Muscle of arm (tissue), 14 donors: ENCODE measurements at places on chromosomes 2 and 18. TPM values are rescaled to one million over a fixed set of nuclear protein-coding genes. Genes with fewer than 3 reads are reported as not detected.

- no peak for DNase-seq
Measured at GRCh38 chr2:102780467-102780866, 18.6 kb downstream of the TMEM182 start.

GRCh38 chr2:108074946-108075345 is 88.6 kb downstream of the SLC5A7 start:
- DNase-seq: no peak

GRCh38 chr2:18077704-18078103 is 199.2 kb downstream of the KCNS3 start:
- DNase-seq: no peak

DNA sequence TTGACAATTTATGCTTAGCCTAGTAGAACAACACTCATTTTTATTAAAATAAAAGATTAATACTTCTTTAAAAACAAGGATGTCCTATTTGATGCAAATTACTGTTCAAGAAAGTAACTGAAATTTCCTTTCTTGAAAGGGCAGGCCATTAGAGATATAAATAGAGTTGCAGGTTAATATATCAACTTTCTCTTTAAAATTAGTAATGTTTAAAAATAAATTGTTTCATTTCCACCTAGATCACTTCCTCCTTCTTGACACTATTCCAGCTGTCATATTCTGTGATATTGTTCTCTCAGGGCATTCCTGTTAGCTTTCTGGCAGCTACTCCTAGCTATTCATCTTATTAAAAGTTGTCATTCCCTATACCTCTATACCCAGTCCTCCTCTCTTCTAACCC is 357.9 kb upstream of the NRP2 start:
- DNase-seq: no peak

DNA sequence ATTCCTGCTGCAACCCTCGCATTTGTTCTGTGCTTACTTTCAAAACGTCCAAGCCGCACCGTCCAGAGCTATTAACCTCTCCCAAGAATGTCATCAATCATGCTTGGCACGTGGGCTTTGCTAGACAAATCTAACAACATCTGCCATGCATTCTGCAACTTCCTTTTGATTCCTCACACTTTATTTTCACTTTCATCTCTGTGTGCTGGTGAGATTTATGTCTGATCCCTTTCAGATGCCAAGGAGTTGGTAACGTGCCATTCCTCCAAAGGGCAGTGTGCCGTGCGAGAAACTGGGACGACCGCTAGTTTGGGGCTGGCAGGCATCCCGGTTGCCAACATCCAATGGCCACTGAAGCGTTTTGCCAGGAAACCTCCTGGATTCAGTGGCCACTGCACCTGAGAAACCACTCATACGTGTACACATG is 230.0 kb upstream of the PARD3B start:
- DNase-seq: no peak

GRCh38 chr18:29154196-29154757 is 977.3 kb upstream of the CDH2 start:
- DNase-seq: no peak

DNA sequence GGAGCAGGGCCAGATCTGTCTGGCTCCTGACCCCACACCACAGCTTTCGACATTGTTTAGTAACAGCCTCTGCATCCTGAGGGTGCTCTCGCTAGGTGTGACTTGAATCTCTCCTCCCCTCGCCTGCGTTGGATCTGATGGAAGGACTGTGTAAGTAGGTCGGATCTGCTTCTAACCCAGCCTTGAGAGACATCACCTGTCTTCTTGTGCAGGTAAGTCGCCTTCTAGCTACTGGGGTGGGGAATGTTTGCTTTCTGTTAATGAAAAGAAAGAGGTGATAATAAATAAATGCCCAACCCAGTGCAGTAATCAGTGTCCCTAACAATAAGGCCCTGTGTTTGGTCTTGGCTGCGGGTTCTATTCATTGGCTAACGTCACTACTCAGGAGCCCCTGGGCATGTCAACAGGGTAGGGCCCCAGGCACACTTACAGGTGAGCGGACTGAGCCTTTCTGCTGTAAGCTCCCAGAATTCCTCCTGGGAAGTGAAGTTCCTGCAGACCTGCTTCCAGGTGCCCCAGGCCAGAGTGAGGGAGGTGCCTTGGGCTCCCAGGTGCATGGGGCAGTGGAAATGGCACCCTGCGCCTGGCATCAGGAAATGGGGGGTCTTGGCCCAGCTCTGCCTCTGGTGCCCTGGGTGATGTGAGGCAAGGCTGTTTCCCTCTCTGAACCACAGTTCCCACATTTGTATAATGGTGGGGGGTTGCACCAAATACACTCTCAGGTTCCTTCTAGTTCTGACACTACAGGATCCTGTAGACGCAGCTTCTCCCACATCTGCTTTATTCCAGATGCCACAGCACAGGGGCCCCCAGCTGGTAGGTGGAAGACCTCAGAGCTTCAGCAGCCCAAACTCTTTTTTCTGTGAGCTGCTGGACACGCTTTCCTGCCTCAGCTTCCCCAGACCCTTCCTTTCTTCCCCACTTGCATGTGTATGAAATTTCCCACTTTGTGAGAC is 11.2 kb upstream of the FOSL2 start:
- no peak for DNase-seq

GRCh38 chr2:197828464-197829135 is 24.2 kb downstream of the PLCL1 start:
- no peak for DNase-seq

- peak; percentile 28 for DNase-seq
Measured at GRCh38 chr2:234825616-234826015, 126.2 kb upstream of the SH3BP4 start.

DNA sequence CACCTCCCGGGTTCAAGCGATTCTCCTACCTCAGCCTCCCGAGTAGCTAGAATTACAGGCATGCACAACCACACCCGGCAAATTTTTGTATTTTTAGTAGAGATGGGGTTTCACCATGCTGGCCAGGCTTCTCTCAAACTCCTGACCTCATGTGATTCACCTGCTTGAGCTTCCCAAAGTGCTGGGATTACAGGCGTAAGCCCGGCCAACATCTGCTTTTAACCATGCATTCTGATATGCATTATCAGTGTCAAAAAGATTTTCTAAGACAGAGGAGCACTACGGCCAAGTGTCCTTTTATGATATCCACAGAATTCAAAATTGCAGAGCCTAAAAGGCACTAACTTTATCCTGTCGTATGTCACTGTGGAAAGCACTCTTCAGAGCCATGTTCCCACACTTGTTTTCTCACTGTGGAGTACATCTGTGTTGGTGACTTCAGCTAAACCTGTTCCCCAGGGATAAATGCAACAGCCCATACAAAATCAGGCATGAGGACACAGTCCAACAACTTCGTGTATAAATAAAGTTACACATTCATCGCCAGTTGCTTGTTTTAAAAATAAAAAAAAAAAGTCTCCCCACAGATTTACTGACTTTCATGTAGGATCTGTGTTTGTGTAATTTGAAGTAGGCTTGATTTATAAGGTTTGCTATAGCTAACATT is 56.4 kb downstream of the STK25 start:
- DNase-seq: no peak

GRCh38 chr2:76642129-76642528 is 880.0 kb downstream of the LRRTM4 start:
- DNase-seq: no peak

GRCh38 chr2:148238561-148238960 is 217.7 kb downstream of the MBD5 start:
- peak; percentile 14 for DNase-seq

GRCh38 chr18:66872277-66872676 is 268.4 kb upstream of the CDH19 start:
- peak; percentile 8 for DNase-seq

- DNase-seq: no peak
Measured at GRCh38 chr2:70658476-70658875, 104.8 kb upstream of the TGFA start.

DNA sequence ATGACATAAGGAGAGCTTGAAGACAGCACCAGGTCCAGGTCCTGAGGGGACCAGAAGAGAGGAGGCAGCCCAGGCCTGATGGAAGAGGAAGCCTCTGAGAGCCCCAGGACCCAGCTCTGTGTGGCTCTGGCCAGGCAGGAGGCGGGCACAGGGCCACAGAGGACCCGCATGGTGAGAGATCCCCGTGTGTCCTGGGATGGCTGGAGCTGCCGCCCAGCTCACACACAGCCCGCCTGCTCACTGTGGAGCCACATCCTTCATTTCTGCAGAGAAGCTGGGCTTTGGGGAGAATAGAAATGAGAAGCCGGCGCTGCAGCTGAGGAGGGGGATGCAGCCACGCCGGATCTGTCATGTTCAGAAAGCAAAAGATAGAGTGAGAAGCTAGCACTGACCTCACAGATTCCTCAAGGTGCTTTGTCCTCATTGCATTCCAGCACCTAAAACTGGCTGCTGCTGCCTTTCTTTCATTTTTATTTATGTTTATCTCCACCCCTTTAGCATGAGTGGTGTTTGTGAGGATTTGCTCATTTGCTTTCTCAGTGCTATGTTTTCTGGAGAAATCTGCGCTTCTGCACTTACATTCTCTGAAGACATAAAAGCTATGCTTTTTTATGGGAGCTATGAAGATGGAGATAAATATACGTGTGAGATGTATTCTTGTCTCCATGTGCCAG is 307.6 kb upstream of the MYT1L start:
- DNase-seq: no peak

DNA sequence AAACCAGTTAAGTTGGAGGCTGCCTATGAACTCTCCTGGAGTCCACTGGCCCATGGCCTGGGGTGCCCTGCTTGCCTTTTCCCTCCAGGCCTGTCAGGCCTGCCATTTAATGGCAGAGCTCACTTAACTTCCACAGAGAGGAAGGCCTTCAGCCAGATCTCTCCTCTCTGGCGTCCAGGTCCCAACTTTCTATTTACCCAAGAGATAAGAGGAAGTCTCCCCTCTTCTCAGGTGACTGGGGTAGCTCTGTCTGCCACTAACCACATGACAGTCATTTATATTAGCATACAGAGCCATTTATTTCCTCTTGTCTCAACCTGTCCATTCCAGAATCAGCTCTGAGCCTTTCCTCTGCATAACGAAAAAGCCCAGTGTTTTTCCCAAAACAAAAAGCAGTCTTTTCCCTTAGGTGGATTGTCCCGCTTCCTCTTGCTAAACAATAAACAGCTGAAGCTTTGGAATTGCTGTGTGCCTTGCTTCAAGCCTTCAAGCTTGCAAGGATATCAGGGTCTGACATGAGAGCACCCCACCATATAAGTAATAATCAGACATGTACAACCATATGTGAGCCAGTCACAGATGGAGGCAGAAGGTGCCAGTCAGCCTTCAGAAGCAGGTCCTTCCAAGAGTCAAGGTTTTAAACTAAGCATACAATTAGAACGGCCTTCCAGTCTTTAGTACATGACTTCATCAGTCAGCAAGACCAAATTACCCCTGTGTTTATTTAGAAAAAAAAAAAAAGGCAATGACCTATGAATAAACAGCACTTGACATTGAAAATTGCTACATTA is 71.2 kb upstream of the STPG4 start:
- DNase-seq: no peak

DNA sequence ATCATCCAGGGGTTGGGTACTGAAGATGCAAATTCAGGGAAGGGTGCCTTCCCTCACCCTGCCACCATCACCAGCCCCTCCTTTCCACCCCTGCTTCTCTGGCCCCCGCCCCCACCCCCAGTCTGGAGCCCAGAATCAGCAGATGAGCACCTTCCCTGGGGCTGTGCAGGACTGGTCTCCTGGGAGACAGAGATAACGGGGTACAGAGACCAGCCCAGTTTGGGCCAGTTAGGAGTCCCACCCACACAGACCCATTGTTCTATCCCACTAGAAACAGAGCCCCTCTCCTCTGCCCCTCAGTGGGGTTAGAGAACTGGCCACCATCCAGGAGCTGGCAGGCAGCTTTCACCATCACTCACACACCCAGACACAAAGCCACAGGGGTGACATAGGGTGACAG is 4.5 kb upstream of the CRYBA2 start:
- DNase-seq: no peak

- DNase-seq: no peak
Measured at GRCh38 chr2:45469314-45470099, 141.6 kb downstream of the SRBD1 start.

DNA sequence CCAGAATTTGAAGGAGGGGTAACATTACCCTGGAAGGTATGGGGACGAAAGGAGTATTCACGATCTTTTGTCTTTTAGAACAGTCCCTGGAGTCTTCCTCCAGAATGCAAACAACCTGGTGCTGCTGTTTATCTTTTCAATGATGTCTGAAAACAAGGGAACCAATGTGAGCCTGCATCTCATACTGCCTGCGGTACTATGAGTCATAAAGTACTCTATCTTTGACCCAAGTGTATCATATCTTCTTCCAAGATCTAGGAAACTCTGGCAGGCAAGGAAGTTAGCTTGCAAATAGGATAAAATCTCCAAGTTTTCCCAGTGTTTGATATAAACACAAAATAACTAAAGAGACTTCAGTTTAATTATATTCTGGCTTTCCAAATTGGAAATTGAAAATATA is 968.5 kb downstream of the LRP1B start:
- DNase-seq: no peak

DNA sequence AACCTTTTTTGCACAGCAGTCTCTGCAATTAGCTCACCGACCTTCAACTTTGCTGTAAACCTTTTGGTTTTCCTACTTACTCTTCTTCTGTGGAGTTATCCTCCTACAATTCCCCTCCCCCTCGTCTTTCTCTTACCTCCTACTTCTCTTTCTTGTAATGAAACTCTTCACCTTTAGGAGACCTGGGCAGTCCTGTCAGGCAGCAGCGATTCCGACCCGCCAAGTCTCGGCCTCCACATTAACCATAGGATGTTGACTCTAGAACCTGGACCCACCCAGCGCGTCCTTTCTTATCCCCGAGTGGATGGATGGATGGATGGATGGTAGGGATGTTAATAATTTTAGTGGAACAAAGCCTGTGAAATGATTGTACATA is 8.3 kb downstream of the TBR1 start:
- DNase-seq: no peak

GRCh38 chr18:42163321-42163720 is 208.3 kb downstream of the PIK3C3 start:
- DNase-seq: no peak

DNA sequence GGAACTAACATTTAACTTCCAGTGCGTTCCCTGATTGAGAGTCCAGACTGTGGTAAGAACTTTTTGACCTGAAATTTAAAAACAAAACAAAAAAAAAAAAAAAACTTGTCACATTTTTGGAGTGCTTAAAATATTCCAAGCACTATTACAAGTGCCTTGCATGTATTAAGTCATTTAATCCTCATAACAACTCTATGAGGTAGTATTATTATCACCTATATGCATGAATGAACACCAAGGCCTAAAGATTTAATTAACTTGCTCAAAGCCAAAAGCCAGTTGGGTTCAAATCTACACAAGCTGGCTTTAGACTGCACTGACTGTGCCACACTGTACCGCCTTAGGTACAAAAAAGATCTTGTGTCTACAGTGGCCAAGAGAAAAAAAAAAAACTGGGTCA is 35.2 kb downstream of the METTL4 start:
- no peak for DNase-seq

Gene PRSS56
- 0.62 TPM for polyA plus RNA-seq

Gene CHN1
- polyA plus RNA-seq: 12.2 TPM

Gene TEKT4
- polyA plus RNA-seq: not detected

Gene REG1B
- polyA plus RNA-seq: not detected

Gene PDCD1
- polyA plus RNA-seq: not detected

Gene BMP10
- polyA plus RNA-seq: not detected

Gene KLHL30
- 10.7 TPM for polyA plus RNA-seq

Gene CXCR1
- polyA plus RNA-seq: not detected

Gene UGT1A5
- not detected for polyA plus RNA-seq

Gene RGPD6
- polyA plus RNA-seq: 27.6 TPM

Gene GBX2
- polyA plus RNA-seq: not detected

Gene RESP18
- polyA plus RNA-seq: not detected

Gene SMYD1
- polyA plus RNA-seq: 362 TPM

Gene FAM237A
- polyA plus RNA-seq: not detected

Gene STPG4
- not detected for polyA plus RNA-seq

Gene COMMD1
- polyA plus RNA-seq: 81.4 TPM

Gene CRYBA2
- not detected for polyA plus RNA-seq

Gene REG3G
- polyA plus RNA-seq: not detected

Gene PLEK
- polyA plus RNA-seq: not detected
